ENCODE measurements at places on chromosomes 13 and 19. TPM values are rescaled to one million over a fixed set of nuclear protein-coding genes. Genes with fewer than 3 reads are reported as not detected.

GRCh38 chr13:59686798-59687394 lies 476.8 kb downstream of the DIAPH3 start:
- DNase-seq = no peak

DNA sequence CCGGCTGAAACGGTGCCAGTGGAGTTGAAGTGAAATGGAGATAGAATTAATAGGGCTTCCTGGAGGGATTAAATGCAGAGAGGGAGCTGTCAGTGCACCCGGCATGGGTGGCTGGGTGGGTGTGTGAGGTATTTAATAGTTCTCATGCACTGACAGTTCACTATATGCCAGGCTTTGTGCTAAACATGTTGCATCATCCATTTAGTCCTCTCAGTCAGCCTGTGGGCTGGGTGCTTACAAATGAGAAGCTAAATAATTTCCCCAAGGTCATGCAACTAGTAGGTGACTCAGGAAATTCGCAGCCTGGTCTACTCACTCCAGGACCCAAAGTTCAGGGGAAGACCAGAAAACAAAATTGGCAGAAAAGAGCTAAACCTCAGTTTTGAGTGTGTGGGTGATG lies 63.5 kb upstream of the SPATA13 start:
- DNase-seq = peak; percentile 28

GRCh38 chr13:90232291-90232690 lies 1115.2 kb upstream of the MIR17HG start:
- DNase-seq = no peak

DNA sequence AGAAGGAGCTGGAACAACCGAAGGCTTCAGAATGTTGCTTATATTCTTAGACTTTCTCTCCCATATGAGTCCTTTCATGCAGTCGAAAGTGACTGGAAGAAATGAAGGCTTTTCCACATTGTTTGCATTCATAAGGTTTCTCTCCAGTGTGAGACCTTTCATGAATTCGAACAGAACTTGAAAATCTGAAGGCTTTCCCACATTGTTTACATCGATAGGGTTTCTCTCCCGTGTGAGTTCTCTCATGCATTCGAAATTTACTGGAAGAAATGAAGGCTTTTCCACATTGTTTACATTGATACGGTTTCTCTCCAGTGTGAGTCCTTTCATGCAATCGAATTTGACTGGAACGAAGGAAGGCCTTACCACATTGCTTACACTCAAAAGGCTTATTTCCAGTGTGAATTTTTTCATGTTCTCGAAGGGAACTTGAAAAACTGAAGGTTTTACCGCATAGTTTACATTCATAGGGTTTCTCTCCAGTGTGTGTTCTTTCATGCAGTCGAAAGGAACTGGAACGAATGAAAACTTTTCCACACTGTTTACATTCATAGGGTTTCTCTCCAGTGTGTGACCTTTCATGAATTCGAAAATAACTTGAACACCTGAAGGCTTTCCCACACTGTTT lies 21.5 kb downstream of the ZNF14 start:
- no peak for DNase-seq

LHFPL6 gene
- total RNA-seq = 57.2 TPM

- no peak for DNase-seq
These were observed 57.7 kb downstream of the MLLT1 start for GRCh38 chr19:6221878-6222746.

NRTN gene
- total RNA-seq = 33.7 TPM

GRCh38 chr13:43356567-43356966 lies 333.2 kb downstream of the DNAJC15 start:
- DNase-seq = no peak
